ENCODE measurements at places on chromosomes 3 and 15.

DNA sequence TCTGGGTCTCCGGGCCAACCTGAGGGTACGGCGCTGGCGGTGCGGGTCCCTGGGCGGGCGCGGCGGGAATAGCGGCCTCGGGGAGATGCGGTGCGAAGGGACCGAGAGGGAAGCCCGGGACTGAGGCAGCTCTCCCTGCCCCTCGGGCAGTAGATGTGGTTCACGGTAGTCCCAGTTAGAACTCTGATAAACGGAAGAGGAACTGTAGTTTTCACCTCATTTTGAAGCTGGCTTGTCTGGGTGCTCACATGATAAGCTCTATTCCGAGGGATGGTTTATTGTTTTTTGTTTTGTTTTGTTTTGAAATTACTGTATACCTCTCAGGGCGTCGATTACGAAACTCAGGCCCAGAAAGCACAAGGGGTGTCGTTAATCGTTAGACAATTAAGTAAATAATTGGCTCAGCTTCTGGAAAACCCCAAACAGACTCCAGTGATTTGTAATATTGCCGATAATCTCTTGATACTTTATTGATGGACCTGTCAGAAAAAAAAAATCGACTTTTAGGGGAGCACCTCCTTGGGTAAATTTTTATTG lies 413 bp downstream of the NUSAP1 start:
- DNase-seq: peak; percentile 73

- no peak for DNase-seq
These were observed 2.5 kb downstream of the IFT122 start for GRCh38 chr3:129442486-129442885.

DNA sequence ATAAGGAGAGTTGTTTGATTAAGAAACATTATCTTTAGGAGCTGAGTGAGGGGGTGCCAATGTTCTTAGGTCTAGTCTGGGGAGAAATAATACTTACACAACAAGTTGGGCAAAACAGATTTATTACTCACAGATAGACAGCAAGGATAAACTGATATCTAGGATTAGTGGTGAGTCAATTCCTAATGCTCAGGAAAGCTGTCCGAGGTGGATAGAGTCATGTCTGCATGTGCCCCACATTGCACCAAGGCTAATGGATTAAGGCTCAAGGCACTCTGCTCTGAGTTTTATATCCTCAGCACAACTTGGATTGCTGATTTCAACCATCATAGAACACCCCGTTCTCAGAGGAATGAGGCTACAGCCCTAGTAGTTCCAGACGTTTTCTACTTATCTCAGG lies 1042.3 kb downstream of the OTOL1 start:
- DNase-seq: no peak

DNA sequence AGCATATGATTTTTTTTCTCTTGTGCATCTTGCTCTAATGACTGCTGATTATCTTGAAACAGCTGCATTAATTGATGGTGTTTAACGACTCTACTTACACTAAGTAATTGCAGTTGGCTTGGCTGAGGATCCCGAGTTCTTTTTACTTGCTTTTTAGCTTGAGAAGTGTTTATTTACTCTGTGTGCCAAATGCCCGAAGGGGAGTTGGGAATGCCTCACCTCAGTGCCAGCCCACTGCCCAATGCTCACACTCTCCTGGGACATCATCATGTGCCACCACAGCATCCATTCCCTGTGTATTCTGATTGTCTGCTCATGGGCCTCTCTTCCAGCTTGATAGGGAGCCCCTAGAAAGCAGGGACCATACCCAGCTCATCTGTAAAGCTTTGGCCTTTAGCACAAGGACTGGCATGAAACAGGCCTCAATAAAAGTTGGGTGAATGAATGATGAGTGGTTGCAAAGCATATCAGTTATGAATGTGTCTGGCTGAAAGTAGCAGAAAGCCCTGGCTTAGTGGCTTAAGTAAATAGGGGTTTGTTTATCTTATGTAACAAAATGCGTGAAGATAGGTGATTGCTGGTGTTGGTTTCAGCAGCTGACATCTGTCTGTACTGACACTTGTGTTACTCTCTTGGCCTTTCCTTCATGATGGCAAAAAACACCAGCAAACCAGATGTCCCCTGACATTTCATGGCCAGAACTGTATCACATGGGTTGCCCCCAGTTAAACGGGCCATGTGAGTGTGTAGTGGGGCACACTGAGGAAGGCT lies 8.1 kb downstream of the PXYLP1 start:
- DNase-seq: no peak

- DNase-seq: no peak
These were observed 338.9 kb upstream of the CFAP20DC start for GRCh38 chr3:59388555-59389270.

DNA sequence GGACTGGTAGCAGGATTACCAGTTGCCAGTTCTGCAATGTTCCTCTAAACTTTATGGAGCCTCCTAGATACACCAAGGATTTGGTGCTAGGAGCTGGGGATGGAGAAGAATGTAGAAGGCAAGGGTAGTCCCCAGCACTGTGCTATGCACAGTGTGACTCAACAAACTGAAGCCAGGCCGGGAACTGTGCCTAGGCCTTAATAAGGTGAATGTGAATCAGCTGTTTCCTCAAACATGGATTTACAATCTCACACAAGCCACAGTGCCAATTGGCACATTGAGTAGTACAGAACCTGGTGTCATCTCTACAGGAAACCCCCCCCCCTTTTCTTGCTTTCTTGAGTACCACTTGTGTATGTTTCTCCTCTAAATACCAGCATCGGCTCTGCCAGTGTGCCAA lies 32.5 kb downstream of the MRPS25 start:
- DNase-seq: no peak

DNA sequence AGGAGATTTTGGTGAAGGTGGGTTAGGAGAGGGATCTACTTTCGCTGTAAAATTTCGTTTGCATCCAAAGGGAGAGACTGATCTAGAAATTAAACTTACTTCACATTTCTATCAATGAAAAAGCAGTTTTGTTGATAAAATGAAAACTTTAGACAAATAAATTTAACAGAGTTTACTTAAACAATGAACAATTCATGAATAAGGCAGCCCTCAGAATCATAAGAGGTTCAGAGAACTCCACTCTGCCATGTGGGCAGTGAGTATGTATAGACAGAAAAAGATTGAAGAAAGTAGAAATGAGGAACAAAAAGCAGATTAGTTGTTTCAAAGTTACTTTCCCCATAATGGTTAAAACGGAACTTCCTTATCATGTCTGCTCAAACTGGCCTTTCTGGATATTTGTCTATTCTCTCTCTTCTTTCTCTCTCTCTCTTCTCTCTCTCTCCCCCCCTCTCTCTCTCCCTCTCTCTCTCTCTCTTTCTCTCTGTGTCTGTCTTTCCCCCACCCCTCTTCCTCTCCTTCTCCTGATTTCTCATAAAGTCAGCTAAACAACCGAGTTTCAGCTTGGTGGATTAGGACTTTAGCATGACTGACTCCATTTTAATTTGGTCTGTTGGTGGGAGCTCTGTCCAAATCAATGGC lies 248.9 kb downstream of the TJP1 start:
- no peak for DNase-seq

DNA sequence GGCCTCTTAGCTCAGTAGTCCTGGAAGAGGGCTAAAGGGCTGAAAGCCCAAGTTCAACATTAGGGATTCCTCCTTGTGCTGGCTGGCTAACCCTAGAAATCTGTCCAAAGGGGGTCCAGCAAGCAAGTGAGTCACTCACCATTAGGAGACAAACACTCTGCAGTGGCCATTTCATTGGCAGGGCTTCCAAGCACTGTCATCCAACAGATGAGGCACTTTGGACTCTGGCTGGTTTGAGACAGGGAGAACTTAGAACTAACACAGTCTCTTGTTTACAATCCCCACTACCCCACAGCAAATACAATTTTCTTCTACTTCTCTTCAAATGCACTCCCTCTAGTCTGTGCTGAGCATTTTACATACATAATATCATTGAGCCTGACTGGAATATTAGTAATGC lies 10.1 kb upstream of the WNT5A start:
- DNase-seq: no peak

GRCh38 chr3:21508246-21508645 lies 242.8 kb downstream of the ZNF385D start:
- no peak for DNase-seq

- DNase-seq: no peak
These were observed 84.7 kb downstream of the ADAMTS17 start for GRCh38 chr15:100256970-100257650.

DNA sequence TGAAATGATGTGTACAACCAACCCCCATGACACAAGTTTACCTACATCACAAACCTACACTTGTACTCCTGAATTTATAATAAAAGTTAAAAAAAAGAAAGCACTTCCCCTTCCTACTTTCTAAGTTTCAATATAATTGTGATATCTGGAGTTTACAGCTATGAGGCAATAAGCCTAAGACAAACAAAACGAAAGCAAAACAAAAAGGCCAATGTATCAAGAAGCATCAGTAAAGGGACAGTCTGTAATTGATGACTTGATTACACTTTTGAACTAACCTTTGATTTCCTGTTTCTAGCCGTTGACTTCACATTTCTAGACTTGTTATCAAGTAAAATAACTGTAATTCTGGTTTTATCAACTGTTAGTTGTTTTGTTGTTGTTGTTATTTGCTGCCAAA lies 187.5 kb upstream of the CNTN3 start:
- DNase-seq: no peak

- no peak for DNase-seq
These were observed 154.4 kb downstream of the DNAJB8 start for GRCh38 chr3:128312271-128312670.

DNA sequence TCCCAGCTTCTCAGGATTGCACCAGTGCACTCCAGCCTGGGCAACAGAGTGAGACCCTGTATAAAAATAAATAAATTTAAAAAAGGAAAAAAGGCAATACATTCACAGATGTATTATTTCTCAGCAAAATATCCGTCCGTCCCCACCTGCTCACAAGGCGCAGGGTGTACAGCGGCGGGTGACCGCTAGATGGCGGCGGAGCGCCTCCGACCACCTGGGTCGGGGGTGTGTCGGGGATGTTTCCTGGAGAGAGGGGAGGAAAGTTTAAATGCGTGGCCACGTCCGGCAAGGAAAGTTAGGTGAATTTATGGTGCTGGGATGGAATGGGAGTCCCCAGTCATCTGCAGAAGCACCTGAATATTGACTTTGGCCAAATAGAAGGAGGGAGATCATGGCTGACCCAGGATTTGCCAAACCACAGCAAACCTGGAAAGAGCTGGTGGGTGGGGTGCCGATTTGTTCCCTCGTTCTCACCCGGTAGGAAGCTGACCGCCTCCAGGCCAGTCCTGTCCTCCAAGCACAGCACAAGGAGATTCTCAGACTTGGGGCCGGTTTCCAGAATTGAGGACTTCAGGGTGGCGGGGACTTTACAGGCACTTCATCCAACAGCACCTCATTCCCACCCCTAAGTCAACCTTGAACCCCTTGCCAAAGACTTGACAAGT lies 88.3 kb downstream of the TMEM266 start:
- DNase-seq: peak; percentile 91

DNA sequence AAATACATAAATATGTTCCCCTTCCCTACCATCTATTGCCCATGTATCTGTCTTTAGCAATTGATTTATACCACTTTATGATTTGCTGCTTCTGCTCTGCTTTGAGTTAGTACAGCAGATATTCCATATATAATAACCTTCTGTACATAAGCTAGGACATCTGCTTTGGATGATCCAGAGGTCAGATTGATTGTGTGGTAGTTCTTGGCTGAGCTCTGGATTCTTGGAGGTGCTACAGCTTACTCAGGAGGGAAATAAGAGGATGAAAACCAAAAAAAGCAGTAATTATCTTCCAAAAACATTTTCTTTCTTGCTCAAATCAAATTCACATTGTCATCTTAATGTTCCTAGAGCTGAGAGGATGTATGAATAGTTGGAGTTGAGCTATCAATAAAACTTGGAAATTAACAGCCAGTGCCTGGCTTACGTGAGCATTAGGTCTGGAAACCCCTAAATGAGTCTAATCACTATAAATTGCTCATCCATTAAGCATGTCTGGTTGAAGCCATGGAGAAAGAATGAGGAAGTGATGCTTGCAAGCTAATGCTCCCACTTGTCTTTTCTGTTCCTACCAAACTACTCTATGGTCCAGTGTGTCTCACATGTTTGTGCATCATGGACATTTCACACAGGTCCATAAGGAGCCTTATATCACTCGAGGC lies 36.3 kb upstream of the TMEM42 start:
- DNase-seq: no peak

GRCh38 chr15:48748535-48748934 lies 62.3 kb downstream of the CEP152 start:
- DNase-seq: no peak

DNA sequence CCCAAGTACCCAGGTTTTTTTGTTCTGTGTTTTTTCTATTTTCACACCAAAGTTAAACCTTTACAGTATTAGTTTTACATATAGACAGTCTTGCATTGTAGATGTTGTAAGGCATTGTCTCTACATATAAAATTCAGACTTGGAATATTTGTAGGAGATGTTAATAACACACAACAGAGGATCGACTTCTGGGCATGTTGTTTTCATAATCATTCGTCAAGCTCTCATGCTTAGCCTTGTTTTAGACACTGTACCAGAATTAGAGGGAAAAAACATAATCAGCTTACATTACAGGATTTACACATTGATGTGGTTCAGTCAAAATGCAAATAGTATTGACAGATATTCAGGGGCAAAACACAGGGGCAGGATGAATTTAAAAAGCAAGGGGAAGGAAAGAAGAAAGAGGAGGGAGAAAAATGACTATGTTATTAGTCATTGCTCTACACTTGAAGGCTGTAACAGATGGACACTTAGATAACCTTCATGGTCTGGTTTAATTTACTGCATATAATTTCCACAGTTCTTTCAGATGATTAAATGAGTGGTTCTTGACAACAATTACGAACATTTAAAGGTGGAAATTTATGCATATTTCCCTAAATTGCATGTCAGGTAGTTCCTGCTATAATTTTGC lies 7.5 kb downstream of the CMSS1 start:
- no peak for DNase-seq

- DNase-seq: peak; percentile 8
These were observed 2.1 kb upstream of the BRPF1 start for GRCh38 chr3:9729419-9729818.

GRCh38 chr3:23153436-23153835 lies 49.7 kb upstream of the UBE2E2 start:
- no peak for DNase-seq

DNA sequence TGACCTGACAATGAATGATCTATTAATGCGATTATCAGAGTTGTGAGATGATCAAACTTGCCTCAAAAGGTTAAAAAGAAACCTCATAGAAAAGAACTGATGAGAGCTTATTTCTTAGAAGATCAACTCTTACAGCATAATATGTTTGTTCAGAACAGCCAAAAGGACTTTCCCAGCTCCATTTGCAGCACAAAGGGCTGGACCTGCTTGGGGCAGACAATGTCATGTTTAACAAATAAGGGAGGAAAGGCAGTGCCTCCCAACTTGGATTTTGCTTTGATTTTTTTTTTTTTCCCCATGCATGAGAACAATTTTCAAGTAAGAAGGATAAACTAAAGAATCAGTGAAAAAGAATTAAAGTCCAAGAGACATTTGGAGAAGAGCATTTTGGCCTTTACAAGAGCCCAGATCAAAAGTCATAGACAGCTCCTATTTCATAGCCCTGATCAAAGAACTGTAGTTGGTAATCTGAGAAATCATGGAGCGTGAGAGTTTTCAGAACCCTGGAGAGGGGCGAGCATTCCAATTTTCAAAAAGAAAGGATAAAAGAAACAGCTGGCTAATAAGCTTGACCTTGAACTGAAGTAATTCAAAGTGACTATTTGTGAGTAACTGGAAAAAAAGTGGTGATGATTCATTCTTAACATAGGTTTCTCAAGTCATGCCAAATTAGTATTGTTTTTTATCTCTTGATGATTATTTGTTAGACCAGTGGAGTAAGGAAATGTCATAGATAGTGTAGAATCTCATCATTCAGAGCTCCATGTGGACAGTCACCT lies 136.0 kb upstream of the CFAP20DC start:
- DNase-seq: no peak

- DNase-seq: no peak
These were observed 107.2 kb upstream of the HACD2 start for GRCh38 chr3:123692041-123692440.

GRCh38 chr3:126136428-126137220 lies 43.8 kb downstream of the ALDH1L1 start:
- DNase-seq: no peak

Data from H7 (cell line).